ENCODE measurements at places on chromosomes 3 and 15. TPM values are rescaled to one million over a fixed set of nuclear protein-coding genes. Genes with fewer than 3 reads are reported as not detected.
A peak's percentile ranks its signal among the peaks of the same experiment; 100 is the strongest.

DNA sequence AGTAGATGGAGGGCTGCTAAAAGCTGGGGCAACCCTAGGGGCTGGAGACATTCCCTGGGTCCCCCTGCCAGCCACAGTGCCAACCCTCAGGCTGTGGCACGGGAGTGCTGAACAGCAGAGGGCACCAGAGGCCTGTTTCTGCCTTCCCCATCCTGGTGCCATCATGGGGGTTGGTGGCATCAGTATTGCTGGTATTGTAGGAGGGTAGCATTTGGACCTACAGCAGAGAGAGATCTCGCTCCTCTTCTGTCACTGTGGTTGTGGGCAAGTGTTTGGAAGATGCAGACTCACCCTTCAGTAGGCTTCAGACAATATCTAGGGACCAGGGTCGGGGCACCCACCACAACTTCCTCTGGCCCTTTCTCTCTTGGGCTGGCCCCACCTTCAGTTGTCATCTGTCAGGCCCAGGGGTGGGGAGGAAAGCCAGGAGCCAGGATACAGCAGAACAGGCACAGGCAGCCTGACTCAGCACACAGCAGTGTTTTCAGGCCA is 123.5 kb downstream of the RPLP1 start:
- peak; percentile 56 for DNase-seq

DNA sequence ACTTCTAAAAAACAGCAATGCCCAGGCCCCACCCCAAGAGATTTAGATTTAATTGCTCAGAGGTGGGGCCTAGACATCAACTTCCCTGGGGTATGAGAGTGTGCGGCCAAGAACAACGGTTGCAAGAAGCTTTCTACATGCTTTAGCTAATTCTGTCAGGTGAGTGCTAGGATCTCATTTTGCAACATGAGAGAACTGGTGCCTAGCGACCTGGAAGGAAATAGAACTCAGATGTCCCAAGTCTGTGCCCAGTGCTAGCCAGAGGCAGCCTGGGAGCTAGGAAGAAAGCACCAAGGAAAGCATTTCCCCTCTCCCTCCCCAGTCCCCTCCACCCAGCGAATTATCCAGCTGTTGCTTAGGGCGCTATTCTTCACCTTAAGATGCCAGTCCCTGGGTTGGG is 22.9 kb upstream of the HRH1 start:
- DNase-seq, result no peak

- DNase-seq, result peak; percentile 62
Observed at GRCh38 chr3:66037330-66037985, 1.3 kb downstream of the MAGI1 start.

GRCh38 chr3:197847866-197848401 is 56.9 kb downstream of the LRCH3 start:
- DNase-seq, result no peak

The TNFSF10 gene
- total RNA-seq, result not detected

The ADGRG7 gene
- total RNA-seq, result not detected

All from HT1080 (cell line).